NCI-H69 (cell line): ENCODE measurements at places on chromosomes 12 and 14.

DNA sequence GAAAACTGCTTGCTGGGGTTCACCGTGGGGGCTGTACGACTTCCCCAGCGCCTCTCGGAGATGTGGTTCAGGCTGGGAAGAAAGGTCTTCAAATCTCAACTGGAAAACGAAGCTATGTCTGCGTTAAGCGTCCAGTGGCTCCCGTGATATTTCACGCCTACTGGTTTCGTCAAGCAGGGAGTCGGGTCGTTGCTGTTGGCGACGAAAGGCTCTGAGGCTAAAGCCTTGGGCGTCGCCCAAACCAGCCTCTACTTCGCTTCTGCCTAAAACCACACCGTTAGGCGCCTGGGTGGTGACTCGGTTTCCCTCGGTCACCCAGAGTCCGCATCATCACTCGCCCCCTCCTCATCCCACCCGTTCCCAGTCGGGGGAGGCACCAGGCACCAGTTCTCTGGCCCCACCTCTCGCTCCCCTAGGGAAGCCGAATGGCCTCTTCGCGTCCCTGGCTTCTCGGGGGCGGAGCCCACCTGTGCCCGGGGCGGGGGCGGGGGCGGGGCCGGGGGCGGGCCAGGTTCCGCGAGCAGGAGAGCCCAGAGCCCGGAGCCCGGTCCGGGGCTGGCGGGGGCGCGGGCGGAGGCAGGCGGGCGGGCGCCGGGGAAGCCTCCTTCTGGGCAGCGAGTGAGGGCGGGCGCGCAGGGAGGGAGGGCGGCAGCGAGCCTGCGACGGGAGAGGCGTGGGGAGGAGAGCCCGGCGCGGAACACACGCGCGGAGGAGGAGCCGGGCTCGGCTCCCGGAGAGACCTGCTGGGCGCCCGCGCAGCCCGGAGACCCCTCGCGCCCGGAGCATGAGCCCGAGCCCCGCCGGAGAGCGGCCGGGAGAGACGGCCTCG is at the start of gene B4GALNT3:
Gene B4GALNT3 (plus strand): TSS at position 510 of the 829 bp plus-strand sequence. CDS start 438 bp downstream, outside the sequence.
- DNase-seq = peak; percentile 90

DNA sequence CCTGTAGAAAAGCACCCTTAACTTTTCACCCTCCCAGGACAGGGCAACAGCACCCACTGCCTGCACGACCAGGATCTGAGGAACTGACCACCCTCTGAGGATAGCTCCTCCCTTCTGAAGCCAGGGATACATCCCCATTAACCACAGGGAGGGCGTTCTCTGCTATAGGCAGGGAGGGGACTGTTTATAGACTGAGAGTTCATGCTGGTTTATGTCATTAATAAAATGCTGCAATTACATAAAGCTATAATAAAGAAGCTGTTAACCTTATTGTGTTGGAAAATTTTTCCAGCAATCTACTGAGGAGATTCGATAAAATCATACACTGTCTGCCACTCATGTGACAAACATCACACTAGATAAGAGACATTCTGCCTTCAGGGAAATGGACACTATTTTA is 232.4 kb upstream of the SFSWAP start:
- no peak for DNase-seq

DNA sequence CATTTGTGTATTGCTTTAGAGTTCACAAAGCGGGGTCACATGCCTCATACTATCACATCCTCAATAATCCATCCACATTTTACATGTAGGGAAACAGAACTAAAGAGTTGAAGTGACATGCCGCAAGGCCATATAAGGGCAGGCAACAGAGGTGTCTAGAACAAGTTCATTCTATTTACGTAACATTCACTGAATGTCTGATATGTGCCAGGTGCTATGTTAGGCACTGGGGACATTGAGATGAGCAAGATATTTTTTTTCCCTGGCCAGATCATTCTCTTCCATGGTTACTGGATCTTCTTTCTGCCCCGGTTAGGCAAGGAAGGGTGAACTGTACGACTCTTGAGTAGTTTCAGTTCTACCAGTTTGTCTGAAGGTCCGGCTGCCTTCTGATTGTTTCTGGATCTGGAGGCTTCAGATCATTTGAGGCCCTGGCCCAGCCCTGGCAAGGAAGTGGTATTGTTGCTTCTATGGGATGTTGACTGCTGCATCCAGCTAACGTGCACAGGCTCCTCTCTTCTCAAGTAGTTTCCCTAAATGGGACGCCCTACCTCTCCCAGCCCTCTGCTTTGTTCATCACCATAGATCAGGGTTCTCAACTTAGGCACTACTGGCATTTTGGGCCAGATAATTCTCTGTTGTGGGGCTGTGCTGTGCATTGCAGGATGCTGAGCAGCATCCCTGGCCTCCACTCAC is 12.1 kb downstream of the GPATCH2L start:
- DNase-seq = no peak

GRCh38 chr12:981176-981828 is 9.7 kb upstream of the ERC1 start:
- no peak for DNase-seq

- DNase-seq = peak; percentile 98
Measured at GRCh38 chr14:51552768-51553404, 98.8 kb upstream of the FRMD6 start.

GRCh38 chr14:27386391-27386790 is 788.6 kb upstream of the NOVA1 start:
- no peak for DNase-seq

- no peak for DNase-seq
Measured at GRCh38 chr14:86050757-86051156, 520.8 kb downstream of the FLRT2 start.

DNA sequence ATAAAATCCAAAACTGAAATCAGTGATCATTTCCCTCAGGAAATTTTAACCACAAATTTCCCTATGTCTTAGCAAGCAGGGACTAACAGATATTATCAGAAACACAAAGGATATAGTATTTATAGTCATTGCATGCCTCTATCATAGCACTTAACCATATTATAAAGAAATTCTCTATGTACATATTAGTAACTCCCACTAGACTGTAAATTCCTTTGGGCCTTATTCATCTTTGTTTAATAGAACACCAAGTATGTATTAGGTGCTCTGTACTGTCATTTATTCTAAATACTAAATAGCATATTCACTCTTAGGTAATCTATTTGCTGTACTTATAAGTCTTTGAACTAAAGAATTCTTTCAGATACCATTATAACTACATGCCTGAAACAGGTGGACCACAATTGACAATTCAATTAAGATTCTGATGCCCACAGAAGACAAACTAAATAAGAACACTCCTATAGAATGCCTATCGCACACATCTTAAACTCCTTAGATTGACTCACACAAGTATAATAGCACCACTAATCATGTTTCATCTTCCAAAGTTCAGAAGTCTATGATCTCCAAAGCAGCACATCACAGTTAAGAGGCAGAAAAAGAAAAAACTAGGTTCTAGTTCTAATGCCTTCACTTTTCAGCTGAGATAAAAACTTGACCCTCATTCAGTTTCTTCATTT is 134.1 kb downstream of the FSCB start:
- no peak for DNase-seq

DNA sequence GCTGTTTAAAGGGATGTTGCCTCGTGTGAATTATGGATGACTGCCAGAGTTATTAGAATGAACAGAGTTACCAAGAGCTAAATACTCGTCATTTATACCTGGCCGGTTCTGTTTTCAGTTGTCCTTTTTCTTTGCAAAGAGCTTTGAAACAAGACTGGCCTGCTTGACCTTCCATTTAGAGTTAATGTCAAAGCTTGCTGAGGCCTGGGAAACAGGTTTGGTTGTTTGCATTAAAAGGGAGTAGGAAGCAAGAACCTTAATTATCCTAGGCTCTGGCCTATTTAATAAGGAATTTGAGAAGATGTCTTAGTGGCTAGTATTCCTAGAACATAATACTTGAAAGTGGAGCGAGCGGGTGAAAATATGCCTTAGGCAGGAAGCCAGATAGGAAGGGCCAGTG is 233.3 kb downstream of the CACNA1C start:
- peak; percentile 58 for DNase-seq

- DNase-seq = peak; percentile 44
Measured at GRCh38 chr14:95472819-95473251, 43.6 kb downstream of the SYNE3 start.

GRCh38 chr14:96408608-96409007 is 16.7 kb downstream of the AK7 start:
- no peak for DNase-seq

- no peak for DNase-seq
Measured at GRCh38 chr12:94721173-94721572, 70.8 kb upstream of the TMCC3 start.
